Stimulated activated CD4-positive, alpha-beta T cell treated with anti-CD3 and anti-CD28 coated beads, Interleukin-1b, Interleukin-23, amount 100 ng/mL, for 24 hours (primary cell): ENCODE measurements at places on chromosomes 6 and 20.

DNA sequence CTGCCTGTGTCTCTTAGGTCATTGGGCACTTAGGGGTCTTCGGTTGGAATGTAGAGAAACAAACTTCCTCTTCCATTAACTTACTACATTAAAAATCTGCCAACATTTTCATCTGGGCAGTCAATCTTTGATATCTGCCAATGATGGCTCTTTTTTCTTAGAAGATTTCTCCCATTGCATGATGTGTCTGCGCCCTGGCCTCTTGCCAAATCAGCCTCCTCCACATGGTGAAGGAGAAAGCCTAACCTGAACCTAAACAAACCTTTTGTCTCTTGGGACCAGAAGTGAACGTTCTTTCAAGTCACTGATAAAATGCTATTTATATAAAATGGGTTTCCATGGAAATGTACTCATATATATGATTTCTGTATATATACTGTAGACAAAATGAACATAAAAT is 998.9 kb upstream of the GJE1 start:
- no peak for DNase-seq

DNA sequence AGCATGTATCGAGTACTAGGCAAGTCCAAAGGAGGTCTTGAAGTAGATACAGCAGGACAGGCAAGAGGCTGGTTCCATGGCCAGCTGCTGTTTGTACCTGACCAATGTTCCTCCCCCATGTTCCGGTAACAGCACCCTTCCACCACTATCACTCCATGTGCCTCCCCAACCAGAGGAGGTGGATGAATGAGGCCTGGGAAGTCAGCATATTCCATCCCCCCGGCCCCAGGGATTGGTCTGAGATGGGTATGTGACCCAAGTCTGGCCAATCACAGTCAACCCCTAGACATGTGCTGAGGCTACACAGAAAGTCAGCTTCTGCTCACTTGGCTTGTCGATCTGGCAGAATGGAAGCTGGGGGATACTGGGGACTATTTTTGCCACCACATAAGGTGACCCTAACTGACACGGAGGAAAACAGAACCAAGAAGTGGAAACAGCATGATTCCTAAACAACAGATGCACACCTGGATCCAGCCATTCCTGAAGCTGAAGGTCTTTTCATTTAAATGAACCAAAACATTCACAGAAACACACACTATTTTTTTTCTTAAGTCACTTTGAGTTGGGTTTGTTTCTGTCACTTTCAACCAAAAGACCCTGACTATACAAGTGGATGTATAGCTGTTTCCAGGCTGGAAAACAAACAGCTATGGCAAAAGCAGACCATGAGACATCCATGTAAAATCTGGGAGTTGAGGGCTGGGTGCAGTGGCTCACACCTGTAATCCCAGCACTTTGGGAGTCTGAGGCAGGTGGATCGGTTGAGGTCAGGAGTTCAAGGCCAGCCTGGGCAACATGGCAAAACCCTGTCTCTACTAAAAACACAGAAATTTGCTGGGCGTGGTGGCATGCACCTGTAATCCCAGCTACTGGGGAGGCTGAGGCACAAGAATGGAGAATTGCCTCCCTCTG is 70.4 kb upstream of the PTPN1 start:
- no peak for DNase-seq

GRCh38 chr20:50762435-50763220 is 31.2 kb downstream of the PARD6B start:
- DNase-seq = no peak

DNA sequence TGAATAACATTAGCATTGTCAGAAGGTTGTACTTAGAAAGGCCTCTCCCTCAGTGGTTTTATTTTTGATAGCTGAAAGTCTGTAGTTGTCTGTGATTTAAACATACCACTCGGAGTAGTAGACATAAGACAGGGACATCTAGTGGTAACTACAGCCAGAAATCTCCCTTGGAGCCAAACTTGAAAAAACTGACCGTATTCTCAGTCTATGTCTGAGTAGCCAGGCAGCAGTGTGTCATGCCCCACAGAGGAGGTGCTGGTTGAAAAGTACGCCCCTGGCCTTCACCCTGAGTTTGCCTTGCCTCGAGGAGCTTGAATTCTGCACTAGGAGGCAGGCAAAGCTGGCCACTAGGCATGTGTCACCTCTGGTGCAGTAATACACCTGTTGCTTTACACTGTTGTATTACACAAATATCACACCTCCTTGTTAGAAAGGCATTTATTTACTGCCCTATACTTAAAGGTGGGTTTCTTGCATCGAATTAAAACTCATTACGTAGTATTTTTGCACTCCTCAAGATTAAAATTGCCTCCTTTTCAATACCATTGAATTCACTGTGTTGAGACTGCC is 20.8 kb downstream of the ZBTB2 start:
- no peak for DNase-seq

GRCh38 chr6:38432479-38432878 is 207.2 kb downstream of the BTBD9 start:
- no peak for DNase-seq

DNA sequence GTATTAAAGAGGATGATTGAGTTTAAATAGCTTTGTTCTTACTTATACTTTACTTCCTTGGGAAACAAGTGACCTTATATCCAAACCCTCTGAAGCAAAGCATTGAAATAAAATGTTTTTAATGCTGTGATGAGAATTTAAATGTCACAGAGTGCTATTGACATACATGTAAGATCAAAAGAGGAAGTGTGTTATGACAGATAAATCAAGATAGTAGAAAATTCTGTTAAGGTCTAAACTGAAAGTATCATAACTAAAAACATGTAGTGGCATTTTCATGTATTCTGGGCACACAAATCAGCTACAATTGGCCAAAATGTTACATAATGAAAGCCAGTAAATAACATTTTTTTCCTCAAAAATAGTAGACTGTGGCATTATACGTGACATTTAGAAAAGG is 318.0 kb downstream of the GRIK2 start:
- no peak for DNase-seq

- peak; percentile 40 for DNase-seq
Observed at GRCh38 chr20:44217342-44218092, 6.9 kb upstream of the OSER1 start.

- no peak for DNase-seq
Observed at GRCh38 chr6:88730611-88731011, 232.8 kb downstream of the RNGTT start.

DNA sequence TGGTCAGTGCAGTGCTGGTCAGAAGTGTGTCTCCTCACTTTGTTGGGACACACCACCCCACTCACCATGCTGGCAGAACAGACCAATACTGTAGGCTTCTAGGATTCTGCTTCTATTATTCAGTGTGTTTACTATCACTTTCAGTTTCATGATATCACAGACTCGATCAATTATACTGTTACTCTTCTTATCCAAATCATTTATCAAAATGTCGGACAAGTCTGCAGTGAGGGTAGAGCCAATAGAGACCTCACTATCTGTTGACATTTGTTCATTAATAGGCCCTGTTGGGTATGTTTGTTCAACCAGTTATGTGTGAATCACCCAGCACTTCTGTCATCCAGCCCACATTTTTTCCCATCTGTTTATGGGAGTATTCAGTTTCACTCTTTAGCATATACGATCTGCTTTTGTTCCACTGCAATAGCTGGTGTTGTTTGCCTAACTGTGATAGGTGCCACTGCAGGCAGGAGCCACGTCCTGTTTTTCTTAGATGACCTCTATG is 140.1 kb downstream of the NRN1 start:
- DNase-seq = no peak

- no peak for DNase-seq
Observed at GRCh38 chr6:122511193-122511924, 39.8 kb upstream of the SERINC1 start.

GRCh38 chr6:72080260-72080941 is 194.1 kb downstream of the RIMS1 start:
- DNase-seq = no peak

DNA sequence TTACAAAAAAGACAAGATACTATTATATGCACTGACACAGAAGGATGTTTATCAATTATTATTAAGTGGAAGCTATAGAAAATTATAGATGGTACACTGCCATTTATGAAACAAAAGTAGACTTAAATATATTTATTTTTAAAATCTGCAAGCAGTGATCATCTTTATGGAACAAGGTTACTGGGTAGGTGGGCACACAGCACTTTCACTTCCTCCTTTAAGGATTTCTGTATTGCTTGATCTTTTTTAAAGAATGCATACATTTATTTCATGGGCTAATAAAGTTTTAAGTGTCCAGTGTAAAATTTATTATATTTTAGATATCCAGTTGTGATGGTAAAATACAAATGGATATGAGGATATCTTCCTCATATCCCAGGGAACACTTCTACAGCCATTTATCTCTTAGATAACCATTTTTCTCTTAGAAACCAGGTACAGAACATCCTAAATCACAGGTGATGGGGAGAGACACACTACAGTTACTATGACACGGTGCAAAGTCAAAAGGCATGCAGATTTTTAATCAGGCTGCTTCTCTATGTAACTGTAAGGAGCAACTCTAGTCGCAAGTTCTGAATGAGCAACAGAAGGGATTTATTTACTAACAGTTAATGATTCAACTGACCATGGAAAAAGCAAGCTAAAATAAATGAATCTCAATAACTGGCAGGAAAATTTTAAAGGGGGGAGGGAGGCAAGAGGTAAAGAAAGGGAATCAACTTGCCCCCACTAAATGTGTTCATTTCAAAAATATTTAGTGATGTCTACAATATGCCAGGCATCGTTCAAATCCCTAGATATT is 2.2 kb downstream of the FBXL4 start:
- no peak for DNase-seq

- DNase-seq = no peak
Observed at GRCh38 chr20:34736106-34736735, 32.1 kb downstream of the TP53INP2 start.

DNA sequence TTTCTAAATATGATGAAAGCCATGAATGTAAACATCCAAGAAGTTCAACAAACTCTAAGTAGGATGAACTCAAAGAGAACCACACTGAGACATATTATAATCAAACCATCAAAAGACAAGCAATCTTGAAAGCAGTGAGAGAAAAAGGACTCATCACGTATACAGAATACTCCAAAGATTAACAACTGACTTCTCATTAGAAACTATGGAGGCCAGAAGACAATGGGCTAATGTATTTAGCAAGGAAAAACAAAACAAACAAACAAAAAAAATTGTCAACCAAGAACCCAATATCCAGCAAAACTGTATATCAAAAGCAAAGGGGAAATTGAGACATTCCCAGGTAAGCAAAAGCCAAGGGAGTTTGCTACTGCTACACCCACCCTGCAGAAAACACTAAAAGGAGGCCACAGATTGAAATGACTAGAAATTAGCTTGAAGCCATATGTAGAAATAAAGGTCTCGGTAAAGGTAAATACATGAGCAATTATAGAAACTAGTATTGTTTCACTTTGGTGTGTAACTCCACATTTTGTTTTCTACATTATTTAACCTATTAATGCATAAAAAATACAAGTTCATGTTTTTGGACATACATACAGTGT is 301.1 kb upstream of the QKI start:
- DNase-seq = no peak

DNA sequence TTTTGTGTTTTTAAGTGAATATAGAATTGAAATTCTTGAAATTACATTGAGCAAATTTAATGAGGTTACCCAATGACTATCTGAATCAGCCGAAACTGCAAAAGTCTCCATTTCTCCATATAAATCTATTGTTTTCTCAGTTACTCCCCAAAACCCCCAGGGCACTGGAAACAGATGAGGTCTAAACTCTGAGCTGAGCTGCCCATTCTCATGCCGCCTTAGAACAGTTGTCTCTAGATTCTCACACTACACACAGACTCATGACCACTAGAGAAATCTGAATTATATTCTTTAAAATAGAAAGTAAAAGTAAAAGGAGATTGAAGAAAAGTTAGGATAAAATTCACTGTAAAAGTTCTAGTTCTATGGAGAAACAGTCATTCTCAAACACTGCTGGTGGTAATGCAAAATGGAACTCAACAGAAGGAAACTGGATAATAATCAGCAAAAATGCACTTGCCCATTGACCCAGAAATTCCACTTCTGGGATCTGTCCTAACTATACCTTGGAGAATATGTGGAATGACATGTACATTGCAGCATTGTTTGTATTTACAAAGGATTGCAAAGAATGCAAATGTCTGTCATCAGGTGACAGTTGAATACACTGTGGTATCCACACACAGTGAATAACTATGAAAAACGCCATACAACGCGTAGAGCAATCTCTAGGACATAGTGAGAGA is 125.5 kb downstream of the IPCEF1 start:
- no peak for DNase-seq

DNA sequence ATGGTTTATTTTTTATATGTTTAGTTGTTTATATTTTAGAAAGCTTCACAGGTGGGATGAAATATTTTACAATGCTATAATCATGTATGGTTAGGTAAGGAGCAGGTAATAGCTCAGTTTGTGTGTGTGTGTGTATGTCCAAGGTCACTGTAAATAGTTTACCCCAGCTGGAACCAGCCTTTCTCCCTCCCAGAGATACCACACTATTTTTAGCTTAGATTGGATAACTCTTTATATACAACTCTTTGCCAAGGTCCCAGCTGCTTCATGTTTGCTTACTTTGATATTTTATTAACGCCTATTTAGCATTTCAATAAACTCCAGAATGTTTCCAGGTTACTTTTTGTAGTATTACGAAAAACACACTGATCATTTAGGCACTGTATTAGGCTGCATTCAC is 1.8 kb upstream of the PEX7 start:
- no peak for DNase-seq

DNA sequence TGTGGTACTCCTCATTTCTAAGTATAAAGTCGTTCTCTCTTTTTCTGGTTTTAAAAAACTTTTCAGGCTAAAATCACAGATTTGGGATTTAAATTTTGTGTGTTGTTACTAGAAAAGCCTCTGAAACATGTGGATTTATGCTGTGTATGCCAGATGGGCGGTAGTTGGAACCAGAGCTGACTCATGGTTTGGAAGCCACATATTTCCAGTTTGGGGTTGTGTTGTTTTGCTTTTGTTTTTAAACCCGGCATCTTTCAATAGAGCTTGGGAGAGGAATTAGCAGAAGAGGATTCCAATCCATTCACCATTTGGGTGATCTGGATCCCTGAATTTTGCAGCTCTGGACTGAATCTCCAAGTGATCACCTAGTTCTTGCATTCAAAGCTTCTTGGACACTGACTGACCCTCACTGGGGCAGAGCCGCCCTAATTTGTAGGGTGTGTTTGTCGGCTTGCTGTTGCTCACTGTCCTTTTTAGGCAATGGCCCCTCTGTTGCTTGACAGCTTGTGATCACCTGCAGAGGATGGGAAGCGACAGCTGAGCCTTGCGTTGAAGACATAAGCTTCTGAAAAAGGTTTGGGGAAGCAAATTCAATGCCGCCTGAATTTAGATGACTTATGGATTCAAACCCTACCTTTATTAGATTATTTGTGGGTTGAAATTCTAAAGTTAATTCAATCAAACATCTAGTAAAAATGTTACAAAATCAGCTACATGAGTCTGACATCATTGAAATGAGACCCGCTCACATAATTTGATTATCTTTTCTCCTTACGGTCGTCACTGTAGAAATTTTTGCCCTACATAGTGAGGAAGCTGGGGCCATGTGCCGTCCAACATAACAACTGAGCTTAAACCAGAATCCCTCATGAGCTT is 79.9 kb upstream of the CD83 start:
- DNase-seq = no peak
